SK-N-DZ (cell line): ENCODE measurements at places on chromosomes 2 and 18.
A peak's percentile ranks its signal among the peaks of the same experiment; 100 is the strongest.

DNA sequence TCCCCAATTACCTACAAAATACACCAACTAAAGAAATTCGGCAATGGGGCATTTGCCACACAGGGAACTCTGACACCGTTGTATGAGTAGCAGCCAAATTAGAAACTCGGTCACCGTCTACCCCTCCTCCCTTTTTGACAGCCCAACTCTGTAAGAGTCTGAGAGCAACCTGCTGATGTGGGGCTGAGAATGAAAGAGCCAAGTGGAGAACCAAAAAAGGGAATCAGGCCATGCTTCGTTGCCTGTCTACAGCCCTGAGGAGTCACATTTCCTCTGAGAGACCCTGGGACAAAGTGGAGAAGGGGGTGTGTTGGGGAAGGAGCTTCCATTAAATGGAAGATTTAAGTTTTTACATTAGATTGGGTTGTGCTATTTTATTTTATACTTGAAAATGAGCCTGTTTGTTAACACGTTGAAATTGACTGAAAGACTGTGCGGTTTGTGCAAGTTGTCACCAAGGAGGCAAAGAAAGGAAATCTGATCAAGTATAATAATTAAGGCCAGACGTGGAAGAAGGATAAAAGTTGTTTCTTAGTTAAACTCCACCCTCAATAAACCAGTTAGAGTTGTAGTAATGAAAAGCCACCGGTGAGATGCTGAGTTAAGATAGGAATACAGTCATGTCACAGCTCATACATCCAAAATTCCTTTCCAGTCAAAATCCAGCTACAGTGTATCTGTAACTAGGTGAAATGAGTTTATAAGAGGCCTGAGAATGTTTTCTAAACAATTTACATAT, 131.7 kb upstream of the CREB1 start:
- no peak for DNase-seq

- DNase-seq, result no peak
These were observed 21.4 kb upstream of the PLEKHM3 start for GRCh38 chr2:208046686-208047085.

- DNase-seq, result no peak
These were observed 6.5 kb downstream of the POU3F3 start for GRCh38 chr2:104860451-104860790.

DNA sequence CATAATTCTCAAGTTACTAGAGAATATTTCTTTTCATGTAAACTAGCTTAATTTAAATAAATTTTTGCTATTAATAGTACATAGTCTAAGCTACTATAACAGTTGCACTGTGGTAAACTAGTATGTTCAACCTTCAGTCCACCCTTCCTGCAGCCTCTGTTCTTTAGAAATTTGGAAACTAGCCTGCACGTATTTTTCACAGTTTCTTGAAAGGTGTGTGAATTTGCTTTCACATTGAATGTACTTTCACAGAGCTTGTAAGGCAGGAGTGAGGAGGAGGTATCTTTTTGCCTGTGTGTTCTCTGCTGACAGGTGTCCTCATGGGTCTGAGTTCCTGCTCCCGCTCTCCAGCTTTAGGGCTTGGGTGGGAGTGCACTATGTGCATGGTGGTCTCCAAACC, 117.5 kb downstream of the ATP9B start:
- no peak for DNase-seq

DNA sequence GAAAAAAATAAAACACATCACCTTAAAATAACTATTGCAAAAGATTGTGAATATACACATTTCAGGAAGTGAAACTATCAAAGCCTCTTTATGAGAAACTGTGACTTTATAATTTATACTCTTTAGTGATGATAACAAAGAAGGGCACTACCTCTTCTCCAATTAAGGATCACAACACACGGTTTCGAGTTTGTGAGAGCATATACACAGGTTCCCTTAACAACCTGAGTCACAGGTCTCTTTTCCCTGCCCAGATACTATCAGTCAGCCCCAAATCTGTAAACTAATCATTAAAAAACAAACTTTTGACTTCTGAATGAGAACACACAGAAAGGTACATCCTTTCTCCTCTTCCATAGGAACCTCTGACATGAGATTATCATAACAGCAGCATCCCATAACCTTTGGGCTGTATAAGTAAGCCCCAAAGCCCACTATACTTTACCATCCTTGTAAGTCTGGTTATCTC, 44.9 kb downstream of the PTPN2 start:
- DNase-seq, result no peak

- DNase-seq, result no peak
These were observed 232.7 kb downstream of the MBD2 start for GRCh38 chr18:53991805-53992204.

GRCh38 chr18:45044787-45045186, 364.1 kb downstream of the SETBP1 start:
- DNase-seq, result no peak

GRCh38 chr2:78431241-78431640, 594.3 kb upstream of the REG3G start:
- peak; percentile 57 for DNase-seq
